ENCODE measurements at places on chromosomes 11 and 22.

DNA sequence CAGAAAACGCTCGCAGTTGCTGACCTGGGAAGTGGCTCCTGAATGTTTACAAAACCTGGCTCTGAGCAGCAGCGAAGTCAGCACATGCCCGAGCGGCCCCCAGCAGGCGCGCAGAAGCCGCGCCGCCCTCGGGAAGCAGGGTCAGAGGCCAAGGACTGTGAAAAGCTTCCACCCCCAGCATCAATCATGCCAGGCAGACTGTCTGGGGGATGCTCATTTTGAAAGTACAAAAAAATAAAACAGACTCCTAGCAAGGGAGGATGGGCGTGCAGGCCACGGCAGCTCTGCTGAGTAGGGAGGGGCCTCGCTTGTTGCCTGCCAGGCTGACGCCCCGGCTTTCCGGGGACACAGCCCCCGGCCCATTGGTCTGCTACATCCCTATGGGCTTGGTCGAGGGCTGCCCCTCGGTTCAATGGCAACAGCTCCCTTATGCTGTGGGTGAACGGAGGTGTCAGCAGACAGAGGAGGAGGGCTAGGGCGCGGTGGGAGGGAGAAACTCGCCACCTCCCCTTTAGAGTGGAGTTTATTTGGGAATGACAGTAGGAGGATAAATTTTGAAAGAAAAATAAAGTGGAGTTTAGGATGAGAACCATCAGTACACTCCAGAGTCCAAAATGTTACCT, 37.7 kb upstream of the GNB1L start:
- DNase-seq = no peak

DNA sequence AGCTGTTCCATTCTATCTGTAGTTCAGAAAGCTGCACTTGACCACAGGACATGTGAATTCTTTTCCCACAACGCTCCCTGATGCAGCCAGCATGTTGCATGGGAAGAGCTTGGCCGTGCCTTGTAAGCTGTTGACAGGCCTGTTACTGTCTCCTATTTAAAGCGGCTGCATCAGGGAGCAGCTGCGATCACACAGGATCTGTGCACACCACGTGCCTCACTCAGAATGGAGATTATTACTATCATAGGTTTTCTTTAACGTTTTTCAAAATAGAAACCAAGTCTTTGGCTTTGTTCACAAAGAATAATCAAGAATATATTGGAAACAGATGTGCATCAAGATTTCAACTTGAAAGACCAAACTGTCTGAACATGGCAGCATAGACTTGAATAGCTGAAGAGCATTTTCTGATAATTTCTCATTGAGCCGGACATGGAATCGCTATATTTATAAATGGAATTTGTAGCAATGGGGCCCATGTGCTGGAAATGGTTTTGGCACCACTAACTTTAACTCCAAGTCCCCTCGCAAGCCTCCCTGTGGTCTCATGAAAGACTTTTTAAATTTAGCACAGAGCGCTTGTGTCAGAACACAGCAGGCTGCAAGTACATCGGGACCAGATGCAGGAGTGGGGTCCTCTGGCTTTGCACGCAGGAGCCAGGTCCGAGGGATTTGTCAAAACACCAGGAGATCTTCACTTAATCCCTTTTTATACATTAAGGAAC, 40.8 kb upstream of the MYO18B start:
- no peak for DNase-seq

- DNase-seq = no peak
Observed at GRCh38 chr11:72872012-72872411, 57.8 kb downstream of the ATG16L2 start.

DNA sequence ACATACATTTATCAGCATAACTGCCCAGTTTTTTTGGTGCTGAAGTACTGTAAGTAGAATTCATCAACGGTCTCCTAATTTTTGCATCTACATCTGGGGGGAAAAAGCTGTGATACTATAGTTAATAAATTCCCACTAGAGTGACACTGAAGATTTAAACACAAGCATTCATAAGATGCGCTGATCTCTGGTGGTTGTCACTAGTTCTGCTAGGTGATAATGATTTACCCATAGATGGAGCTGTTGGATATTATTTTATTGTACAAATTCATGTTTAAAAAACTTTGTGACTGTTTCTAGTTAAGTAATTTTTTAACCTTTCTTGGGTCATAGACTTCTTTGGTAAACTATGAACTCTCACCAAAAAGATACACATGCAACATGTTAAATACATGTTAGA, 106.6 kb downstream of the EMSY start:
- DNase-seq = no peak

- DNase-seq = no peak
Observed at GRCh38 chr11:115505175-115505574, 960 bp upstream of the CADM1 start.

DNA sequence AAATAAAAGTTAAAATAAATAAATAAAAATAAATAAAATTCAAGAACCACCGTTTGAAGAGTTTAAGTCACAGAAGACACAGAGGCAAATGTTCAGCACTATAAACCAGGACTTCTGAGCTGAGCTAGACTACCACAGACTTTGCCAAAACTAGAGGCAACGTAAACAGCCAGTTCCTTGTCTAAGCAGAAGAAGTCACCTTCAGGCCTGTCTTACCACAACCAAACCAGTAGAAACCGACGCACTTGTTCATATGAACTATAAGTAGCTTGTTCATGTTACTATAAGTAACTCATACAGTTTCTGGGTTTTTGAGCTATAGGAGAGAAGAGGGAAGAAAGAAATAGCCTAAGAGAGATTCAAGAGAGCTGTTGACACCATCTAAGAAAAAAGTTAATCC, 48.3 kb downstream of the NNMT start:
- no peak for DNase-seq

DNA sequence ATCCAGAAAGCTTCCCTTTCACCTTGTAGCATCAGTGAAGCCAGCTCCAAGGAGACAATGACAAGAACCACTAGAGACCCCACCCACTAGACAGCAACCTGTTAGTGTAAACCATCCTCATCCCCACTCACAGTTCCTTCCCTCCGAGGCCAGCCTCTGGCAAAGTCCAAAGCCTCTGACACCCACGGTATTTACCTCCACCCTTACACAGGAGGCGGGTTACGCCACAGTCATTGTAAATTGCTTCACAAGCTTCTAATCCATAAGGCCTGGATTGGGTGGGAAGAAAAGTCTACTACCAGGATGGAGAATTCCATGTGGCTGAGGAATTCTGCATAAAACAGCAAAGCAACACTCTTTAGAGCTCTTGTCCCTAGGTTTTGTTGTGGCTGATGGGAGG, 287.4 kb downstream of the BUD13 start:
- no peak for DNase-seq

GRCh38 chr11:12298610-12299009, 78.8 kb upstream of the PARVA start:
- DNase-seq = no peak

- DNase-seq = no peak
Observed at GRCh38 chr22:34588871-34589545, 476.9 kb upstream of the ISX start.

GRCh38 chr11:1871531-1871930, 18.6 kb downstream of the LSP1 start:
- no peak for DNase-seq

- no peak for DNase-seq
Observed at GRCh38 chr22:44740307-44740706, 12.1 kb upstream of the ARHGAP8 start.

GRCh38 chr11:12421386-12421785, 44.0 kb downstream of the PARVA start:
- no peak for DNase-seq

DNA sequence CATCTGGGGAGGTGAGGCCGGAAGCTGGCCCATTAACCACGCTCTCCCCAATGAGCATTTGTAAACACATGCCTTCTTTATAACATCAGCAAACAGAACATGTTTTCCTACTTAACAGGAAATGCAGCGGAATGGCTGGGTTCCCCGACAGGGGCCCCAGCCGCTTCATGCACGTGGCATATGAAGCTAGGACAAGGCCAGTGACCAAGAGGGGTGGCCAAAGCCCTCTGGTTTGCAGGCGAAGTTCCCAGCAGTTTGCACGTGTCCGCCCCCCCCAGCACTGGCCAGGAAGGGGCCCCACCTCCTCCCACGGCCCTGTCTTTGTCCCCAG, 38.7 kb upstream of the LINC01488 start:
- DNase-seq = no peak

- no peak for DNase-seq
Observed at GRCh38 chr11:94586546-94586945, 19.4 kb downstream of the PIWIL4 start.

GRCh38 chr22:46652081-46652846, 32.1 kb downstream of the GRAMD4 start:
- DNase-seq = no peak

DNA sequence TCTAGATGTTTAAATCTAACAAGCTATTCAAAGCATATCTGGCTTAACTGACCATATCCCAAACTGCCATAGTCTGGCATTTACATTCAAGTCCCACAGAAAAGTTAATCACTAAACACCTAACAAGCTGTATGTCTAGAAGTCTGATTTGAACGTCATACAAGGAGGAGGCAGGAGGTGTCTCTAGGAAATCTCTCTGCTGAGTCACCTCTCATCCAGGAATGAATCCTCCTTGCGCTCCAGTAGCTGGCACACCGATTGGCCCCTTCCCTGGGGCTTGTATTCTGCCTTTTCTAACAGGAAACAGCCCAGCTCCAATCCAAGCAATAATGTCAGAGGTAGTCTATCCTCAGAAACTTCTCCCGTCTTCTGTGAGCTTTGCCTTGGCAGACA, 31.8 kb downstream of the FEZ1 start:
- DNase-seq = no peak

- DNase-seq = no peak
Observed at GRCh38 chr22:46078241-46079092, 71.9 kb upstream of the PPARA start.

- DNase-seq = no peak
Observed at GRCh38 chr11:23370580-23371275, 510.5 kb upstream of the CCDC179 start.

DNA sequence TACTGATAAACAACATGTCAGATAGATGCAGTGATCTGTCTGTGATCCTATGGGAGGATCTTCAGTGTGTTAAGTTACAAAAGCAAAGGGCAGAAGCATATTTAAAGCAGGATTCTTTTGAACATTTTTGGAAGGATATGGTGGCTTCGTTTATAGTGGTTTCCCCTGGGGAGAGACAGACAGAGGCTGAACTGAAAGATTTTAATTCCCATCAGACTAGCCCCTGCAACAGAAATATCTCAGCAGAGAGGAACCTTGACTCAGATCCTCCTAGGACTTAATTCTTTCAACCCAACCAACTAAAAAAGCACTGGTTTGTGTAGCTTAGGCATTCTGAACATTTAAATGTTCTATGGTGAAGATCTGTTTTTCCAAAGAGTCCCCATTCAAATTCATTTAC, 5.7 kb downstream of the CLTCL1 start:
- no peak for DNase-seq

GRCh38 chr22:35131525-35132000, 65.6 kb downstream of the ISX start:
- no peak for DNase-seq

DNA sequence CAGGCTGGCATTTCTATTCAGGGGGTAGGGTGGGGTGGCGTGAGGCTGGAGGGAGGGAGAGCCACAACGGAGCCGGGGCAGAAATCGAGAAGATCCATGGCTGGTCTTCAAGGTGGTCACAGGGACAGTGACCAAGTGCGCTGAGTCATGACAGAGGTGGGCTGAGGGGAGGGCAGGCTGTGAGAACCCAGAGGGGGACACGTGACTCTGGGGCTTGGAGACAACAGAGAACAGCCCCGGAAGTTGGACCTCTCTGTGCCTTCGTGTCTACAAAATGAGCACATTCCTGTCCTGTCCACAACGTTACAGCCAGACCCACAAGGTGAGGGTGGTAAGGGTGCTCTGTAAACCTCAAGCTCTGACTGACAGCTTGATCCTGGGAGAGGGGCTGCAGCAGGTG, 35.1 kb upstream of the ARFGAP3 start:
- DNase-seq = no peak

GRCh38 chr11:12705874-12706273, 31.7 kb downstream of the TEAD1 start:
- no peak for DNase-seq

GRCh38 chr22:44754998-44755397, 2.6 kb downstream of the ARHGAP8 start:
- no peak for DNase-seq

DNA sequence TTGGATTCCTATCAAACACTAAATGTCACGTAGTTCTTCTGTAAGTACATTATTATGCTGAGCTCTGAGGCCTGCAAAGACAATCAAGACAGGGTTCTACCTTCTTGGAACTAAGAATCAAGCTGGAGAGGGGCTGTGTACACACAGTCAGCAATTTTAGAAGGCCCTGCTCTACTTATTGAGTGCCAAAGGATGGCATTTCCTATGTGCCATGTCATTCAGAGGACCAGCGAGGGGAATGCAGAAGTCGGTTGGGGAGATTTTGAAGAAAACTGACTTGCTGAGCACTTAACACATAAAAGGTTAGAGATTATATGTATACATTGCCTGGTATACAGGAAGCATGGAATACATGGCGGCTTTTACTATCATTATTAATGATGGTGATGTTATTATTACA, 5.3 kb downstream of the SLC37A2 start:
- DNase-seq = no peak

DNA sequence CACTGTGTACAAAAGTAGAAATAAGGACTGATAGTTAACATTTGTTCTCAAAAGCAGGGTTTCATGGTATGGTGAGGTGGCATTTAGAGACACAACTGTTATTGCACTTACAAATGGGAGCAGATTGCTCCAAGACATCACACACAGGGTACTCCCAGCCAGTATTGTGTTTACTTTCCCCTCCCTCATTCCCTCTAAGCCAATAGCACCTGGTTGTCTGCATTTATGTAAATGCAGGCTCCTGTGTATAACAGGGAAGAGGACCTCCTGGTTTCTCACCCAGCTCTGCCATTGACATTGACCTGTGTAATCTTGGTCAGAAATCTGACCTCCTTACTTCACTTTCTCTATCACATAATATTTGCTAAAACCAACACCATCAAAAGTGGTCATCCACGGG, 154.4 kb downstream of the NAV2 start:
- no peak for DNase-seq

DNA sequence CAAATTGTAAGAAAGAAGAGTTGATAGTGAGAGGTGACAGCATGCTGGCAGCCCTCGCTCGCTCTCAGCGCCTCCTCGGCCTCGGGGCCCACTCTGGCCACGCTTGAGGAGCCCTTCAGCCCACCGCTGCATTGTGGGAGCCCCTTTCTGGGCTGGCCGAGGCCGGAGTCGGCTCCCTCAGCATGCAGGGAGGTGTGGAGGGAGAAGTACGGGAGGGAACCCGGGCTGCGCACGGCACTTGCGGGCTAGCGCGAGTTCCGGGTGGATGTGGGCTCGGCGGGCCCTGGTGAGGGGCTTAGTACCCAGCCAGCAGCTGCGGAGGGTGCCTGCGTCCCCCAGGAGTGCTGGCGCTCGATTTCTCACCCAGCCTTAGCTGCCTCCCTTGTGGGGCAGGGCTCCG, 539.7 kb upstream of the CCDC179 start:
- DNase-seq = no peak

GRCh38 chr22:46574993-46575910, 37.8 kb upstream of the CELSR1 start:
- no peak for DNase-seq

- DNase-seq = peak; percentile 64
Observed at GRCh38 chr11:86814775-86815174, 14.4 kb downstream of the PRSS23 start.

- no peak for DNase-seq
Observed at GRCh38 chr11:44813401-44813800, 86.6 kb downstream of the TSPAN18 start.
